ENCODE measurements at places on chromosomes 6 and 20.

GRCh38 chr20:48722737-48723191 is 105.0 kb downstream of the PREX1 start:
- DNase-seq = no peak

DNA sequence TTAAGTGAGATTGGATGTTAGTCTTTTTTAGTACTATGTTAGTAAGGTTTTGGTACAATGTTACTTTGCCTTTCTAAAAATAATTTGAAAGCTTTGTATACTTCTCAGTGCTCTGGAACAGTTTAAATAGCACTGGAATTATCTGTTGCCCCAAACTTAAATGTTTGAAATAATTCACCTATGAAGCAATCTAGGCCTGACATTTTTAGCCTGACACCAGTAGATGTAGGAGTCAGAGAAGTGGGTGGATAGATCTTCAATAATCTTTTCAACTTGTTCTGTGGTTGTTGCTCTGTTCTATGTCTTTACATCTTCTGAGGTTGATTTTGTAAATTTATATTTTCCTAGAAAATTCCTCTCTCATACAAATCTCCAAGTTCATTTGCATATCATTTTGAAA is 103.1 kb upstream of the ADGRF1 start:
- DNase-seq = no peak

- DNase-seq = no peak
These were observed 257.3 kb downstream of the OGFRL1 start for GRCh38 chr6:71545905-71546304.

DNA sequence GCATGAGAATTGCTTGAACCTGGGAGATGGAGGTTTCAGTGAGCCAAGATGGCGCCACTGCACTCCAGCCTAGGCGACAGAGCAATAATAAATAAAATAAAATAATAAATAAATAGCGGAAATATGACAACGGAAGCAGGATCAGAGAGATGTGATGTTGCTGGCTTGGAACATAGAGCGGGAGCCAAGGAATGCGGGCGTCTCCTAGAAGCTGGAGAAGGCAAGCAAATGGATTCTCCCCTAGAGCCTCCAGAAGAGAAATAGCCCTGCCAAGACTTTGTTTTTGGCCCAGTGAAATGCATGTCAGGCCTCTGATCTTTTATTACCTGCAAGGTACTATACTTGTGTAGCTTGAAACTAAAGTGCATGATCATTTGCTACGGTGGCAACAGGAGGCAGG is 12.4 kb downstream of the KIAA1755 start:
- no peak for DNase-seq

DNA sequence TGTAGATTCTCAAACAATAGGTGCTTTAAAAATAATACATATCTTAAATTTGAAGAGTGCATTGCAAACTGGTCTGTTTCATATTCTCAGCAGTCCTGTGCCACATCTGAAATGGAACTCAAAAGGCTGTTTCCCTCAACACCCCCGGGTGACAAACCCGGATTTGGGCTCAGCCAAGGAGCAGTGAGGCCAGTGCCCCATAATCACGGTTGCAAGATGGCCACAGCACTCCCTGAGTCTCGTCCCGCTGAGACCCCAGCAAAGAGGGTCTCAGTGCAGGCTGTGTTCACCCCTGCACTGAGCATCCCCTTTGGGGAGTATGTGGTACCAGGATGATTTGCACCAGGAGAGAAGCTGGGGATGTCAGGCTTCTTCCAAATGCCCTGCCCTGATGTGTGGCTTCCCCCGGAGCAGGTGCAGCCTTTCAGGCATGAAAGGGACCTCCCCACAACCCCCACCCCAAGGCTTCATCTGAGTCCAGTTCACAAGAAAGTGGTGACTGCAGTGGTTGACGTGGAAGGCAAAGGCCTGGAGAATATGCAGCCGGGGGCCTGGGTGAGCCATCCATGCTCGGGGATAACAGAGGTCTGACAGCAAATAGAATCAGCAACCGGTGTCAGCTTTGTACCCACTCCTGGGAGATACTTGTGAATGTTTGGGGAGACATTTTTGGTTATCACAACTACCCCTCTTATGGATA is 202.9 kb downstream of the SYNDIG1 start:
- no peak for DNase-seq

DNA sequence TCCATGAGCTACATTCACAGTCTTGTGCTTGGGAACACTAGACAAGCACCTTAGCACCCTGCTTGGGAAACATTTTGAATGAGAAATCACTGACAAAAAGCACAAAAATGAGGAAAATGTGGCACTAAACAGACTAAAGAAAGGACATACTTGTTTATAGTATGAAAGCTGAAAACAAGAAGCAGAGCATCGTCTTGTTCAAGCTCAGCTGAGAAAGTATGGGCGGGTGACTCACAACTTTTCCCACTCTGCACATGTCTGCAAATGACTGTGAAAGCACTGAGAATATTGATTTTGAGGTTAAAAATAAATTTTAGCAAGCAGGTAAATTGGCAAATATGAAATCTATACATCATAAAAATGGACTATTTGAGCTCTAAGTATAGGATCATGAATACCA is 725.3 kb downstream of the COL12A1 start:
- DNase-seq = no peak

- DNase-seq = no peak
These were observed 9.7 kb downstream of the PCMTD2 start for GRCh38 chr20:64265201-64265600.

- no peak for DNase-seq
These were observed 90.2 kb downstream of the PHACTR1 start for GRCh38 chr6:12806796-12807195.

- DNase-seq = no peak
These were observed 6.4 kb downstream of the CNKSR3 start for GRCh38 chr6:154504102-154504501.

DNA sequence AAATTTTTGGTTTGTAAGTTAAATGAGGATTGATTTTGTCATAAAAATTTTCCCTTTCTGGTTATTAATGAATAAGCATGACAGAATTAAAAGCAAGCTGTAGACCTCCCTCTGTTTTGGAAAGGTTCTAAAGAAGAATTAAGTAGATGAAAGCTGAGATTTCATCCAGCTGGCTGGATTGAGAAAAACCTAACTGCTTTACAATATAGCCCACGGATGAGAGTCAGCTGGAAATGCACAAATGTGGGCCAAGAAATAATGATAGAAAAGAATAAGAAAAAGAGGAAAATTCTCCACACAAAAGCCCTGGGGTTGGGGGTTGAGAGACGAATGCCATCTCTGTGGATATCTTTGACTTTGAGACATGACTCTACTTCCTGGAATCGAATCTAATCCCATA is 631.6 kb downstream of the HDGFL1 start:
- no peak for DNase-seq

GRCh38 chr6:9399916-9400315 is 964.6 kb upstream of the SLC35B3 start:
- no peak for DNase-seq

DNA sequence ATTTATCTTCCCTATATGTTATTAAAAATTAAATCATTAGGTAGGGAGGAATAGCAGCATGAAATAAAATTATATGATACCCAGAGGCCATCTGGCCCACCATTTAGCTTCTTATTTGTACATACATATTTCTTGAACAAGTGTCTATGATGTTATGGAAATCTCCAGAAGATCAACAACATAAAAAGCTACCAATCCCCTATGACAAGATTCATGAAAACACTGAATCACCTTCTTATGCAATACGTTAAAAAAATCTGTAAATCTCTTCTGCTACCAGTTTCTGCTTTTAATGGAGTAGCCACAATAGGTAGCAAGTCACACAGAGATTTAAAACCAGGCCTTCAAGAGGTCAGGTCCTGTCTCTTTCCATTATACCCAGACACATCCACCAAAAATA is 125.8 kb upstream of the ENPP5 start:
- DNase-seq = no peak

GRCh38 chr6:70763754-70764510 is 96.2 kb downstream of the SMAP1 start:
- DNase-seq = no peak

- DNase-seq = no peak
These were observed 79.0 kb downstream of the PPP1R3G start for GRCh38 chr6:5164092-5164491.

DNA sequence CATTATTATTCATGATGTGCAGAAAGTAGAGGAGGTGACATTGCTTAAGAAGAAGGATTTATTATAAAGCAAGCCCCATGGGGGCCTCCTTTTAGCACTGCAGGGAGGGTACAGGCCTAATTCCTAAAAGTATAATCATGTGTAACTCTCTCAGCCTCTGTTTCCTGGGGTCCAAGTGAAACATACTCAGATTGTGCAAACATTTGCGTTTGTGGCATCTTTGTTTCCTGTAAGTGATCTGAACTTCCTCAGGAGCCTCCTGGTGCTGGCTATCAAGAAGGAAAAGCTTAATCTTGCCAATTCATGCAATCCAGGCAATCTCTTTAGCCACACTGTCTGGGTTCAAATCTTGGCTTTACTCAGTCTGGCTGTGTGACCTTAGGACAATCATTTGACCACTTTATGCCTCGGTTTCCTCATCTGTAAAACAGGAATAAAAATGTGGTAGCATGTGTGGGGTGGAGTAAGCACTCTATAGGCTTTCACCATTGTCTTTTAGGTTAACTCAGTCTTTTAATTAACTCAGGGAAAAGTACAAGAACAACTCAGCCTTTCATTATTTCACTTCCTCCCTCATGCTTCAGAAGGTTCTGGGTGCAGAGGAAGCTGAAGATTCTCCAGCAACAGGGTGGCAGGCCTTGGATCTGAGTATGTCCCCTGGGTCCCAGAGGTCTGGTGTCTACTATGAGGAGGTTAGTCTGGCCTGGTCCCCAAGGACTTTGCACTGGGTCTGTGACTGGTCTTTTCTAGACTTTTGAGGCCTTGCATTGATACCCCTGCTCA is 831 bp upstream of the SIRPB2 start:
- DNase-seq = no peak

DNA sequence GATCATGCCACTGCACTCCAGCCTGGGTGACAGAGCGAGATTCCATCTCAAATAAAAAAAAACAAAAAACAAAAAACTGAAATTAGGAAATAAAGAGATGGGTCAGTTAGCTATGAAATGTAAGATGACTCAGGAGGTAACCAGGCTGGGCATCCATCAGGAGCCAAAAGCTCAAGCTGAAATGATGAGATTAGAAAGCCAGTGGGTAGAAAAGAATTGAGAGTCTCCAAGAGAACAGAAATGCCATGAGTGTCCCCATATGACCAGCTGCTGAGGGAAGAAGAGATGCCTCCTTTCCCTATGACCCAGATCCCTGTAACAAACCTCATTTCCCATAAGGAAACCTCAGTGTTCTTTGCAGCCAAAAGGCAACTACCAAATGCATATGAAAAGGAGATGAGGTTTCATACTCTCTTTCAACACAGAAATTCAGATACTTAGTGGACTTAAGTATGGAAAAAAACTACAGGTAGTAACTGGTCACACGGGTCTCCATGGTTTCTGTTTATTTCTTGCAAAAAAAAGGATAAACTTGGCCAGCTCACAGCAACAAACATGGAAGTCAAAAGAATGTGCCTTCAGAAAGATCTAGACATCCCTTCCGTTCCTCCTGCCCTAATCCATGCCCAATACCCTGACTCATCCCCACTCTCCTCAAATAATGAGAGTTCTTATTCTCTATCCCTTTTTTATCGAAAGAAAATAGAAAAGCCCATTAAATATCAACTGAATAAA is 8.1 kb downstream of the ARHGAP18 start:
- DNase-seq = no peak

DNA sequence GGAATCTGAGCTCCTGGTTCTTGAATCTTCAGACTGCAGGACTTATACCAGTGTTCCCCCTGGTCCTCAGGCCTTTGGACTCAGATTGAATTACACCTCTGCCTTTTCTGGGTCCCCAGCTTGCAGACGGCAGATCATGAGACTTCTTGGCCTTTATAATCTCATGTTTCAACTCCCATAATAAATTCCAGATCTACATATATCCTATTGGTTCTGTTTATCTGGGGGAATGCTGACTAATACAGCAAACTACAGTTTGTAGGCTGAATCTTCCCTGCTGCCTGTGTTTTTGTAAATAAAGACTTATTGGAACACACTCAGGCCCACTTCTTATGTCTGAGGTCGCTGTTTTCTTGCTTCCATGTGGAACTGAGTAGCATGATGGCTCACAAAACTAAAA is 184.7 kb downstream of the HDGFL1 start:
- no peak for DNase-seq

GRCh38 chr6:111731456-111732195 is 125.9 kb upstream of the TRAF3IP2 start:
- no peak for DNase-seq

GRCh38 chr6:168105813-168106632 is 27.0 kb upstream of the FRMD1 start:
- DNase-seq = no peak

GRCh38 chr6:1327630-1328029 is 15.7 kb downstream of the FOXQ1 start:
- no peak for DNase-seq

Measured in activated CD8-positive, alpha-beta memory T cell treated with anti-CD3 and anti-CD28 coated beads, Interleukin-2, amount 50 U/mL, for 48 hours (primary cell).